Stimulated activated CD8-positive, alpha-beta memory T cell treated with anti-CD3 and anti-CD28 coated beads, Interleukin-15, amount 100 ng/mL, for 4 hours (primary cell): ENCODE measurements at places on chromosomes 4 and X.

DNA sequence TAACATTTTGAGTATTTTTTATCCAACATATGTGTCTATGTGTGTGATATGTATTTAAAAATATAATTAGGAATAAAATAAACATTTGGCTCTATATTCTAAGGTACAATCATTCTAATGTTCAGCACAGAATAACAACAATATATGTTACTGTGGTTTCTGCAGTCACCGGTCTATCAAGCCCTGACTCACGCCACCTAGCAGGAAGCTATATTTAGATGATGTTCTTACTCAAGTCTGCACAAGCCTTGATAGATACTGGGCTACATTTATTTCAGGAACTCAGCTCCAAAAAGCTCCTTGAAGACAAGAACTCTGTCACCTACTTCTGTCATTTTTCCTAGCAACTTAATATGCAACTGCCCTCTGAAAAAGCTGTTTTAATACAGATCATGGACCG lies 152.0 kb upstream of the FTHL17 start:
- no peak for DNase-seq

DNA sequence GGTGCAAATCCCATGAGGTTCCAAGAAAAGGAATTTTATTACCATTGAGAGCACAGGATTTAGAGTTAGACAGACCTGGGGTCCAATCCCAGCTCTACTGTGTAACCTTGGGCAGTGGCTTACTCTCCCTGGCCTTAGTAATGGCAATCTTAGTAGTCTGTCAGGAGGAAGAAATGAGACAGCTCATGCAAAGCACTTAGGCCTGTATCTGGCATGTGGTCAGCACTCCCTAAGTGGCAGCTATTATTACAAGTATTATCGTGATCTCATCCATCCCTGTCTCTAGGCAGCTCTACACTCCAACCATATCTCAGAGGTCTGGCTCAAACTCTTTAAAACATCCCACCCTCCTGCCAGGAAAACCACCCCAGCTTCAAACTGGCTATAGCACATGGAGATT lies 129.6 kb upstream of the NALF2 start:
- DNase-seq, result no peak

- DNase-seq, result peak; percentile 7
Measured at GRCh38 chr4:55312489-55313101, 33.4 kb upstream of the SRD5A3 start.

GRCh38 chr4:16360694-16361262 lies 134.5 kb upstream of the TAPT1 start:
- DNase-seq, result no peak

DNA sequence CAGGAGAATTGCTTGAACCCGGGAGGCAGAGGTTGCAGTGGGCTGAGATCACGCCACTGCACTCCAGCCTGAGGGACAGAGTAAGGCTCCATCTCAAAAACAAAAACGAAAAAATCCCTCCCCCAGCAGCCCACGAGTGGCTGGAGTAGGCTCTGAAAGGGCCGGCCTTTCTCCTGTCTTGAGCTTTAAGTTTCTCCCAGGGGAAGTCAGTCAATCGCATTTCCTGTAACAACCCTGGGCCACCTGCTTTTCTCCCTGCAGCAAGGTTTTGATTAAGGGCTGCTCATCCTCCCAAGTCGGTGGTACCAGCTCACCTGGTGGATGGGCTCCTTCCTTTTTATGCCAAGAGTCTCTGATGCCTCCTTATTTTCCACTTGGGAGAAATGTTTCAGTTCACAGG lies 2.0 kb upstream of the NYX start:
- DNase-seq, result no peak

DNA sequence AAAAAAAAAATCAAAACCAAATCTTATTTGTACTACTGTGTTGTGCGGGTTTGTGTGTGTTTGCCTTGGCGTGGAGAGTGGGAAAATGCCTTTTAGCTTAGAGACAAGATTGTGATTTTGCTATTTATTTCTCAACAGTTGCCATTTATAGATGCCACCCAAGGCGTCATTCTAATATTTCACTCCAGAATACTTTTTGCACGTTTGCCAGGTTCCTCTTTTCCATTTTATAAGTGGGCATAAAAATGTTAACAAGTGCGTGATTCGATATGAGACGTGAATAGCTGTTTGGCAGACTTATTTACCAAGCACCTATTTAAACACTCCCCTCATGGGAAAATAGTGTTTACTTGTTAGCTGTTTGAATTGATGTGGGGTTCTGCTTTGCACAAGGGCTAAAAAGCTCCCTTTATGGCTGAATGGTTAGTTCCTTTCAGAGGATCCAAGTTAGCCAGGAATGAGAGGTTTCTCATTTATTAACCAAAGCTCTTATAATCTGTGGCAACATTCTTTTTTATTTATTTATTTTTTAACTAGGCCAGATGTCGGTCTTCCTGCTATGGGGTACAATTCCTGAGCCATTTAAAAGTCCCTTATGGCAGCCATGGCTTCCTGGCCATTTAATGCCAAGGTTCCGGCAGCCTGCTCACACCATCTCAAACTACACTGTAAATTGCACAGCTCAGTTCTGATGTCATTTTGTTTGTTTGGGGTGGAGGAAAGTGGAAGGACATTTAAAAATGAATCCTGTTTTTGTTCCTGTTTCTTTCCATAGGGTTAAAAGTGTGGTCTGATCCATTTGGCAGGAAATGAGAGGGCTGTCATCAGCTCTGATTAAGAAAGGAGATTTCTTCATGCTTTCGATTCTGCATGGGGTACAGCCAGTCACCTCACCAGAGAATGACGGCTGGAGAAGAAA lies 14.6 kb downstream of the SMIM20 start:
- DNase-seq, result no peak

DNA sequence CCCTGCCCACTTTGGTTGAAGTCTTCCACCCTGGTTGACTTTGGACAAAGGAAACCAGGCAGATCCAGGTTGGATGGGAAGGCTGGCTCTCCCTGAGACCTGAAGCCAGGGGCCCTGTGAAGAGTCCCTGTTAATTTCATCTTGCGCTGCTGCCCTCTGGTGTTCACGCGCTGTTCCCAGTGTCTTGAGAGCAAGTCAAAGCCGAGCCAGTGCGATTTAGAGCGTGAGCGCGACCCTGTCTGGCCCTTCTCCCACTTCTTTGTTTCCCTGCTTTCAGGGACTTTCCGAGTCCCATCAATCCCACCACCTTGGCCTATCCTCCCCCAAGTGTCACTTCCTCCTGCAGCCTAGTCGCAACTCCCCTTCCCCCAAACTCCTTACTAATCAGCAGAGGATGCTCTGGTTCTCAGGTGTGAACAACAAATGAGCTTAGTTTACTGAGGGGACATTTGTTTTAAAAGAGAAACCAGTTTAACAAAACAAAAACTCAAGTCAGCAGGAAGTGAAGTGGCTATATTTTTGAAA lies 25.8 kb upstream of the CHRNA9 start:
- peak; percentile 80 for DNase-seq

GRCh38 chr4:158018831-158019230 lies 154.0 kb downstream of the GASK1B start:
- no peak for DNase-seq

GRCh38 chr4:6885953-6886557 lies 23.6 kb upstream of the TBC1D14 start:
- no peak for DNase-seq

GRCh38 chr4:40669504-40669903 lies 39.8 kb upstream of the RBM47 start:
- no peak for DNase-seq

GRCh38 chr4:21991050-21991449 lies 42.5 kb upstream of the KCNIP4 start:
- no peak for DNase-seq

- no peak for DNase-seq
Measured at GRCh38 chrX:153769158-153769864, 5.3 kb downstream of the PLXNB3 start.

GRCh38 chrX:153644356-153645125 lies 2.5 kb upstream of the DUSP9 start:
- no peak for DNase-seq

GRCh38 chrX:1316527-1316926 lies 20.1 kb upstream of the IL3RA start:
- DNase-seq, result peak; percentile 19

DNA sequence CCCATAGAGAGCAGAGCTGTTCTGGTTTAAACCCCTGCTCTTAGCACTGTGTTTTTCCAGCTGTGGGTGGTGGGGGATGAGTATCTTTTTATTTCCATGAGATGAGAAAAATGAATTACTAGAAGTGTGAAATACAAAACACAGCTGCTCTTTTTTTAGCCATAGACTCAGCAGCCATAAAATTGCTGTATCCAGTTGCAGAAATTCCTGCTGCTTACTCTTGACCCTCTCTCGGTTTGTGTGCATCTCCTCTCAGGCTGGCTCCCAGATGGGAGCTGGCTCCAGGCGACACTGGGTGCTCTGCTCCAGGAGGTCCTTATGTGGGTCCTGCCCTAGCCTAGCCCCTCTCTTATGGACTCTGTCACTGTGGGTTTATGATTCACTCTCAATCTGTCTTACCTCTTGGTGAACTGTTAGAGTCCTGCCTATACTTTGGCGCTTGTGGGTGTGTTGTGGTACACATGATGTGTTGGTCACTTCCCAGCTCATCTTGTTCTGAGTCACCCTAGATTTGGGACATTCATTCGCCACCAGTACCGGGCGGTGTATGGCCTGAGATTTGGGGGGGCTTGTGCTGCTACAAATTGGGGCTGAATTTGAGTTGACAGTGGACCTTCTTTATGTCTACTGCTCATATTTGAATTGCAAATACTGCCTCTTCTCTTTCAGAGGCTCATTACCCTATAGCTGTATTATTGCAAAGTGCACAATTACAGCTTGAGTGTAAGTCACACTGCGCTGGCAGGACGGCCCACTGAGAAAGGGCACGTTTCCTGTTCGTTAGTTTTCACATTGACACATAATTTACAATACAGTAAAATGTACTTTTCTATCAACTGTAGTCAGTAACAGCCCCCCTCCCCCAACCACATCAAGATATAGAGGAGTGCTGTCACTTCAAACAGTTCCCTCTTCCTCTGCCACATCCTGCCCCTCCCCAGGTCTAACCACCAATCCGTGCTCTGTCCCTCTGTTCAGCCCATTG lies 46.9 kb upstream of the MSANTD1 start:
- DNase-seq, result peak; percentile 30

DNA sequence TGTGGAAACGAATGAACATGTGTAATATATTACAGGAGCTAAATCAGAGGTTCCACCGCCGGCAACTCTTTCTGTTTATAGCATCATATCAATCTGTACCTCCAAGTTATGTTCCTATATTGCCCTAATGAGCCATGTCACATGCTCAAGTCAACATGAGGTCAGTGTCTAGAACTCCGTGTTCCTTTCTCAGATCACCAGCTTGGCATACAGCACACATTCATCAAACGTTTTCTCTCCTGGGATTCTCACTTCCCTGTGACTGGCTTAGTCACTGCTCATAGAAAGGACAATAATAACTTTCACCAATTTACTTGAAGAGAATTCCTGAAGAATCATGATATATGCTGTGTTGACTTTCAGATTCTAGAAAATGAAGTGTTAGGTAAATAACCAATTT lies 532.0 kb upstream of the SPANXN1 start:
- DNase-seq, result no peak

DNA sequence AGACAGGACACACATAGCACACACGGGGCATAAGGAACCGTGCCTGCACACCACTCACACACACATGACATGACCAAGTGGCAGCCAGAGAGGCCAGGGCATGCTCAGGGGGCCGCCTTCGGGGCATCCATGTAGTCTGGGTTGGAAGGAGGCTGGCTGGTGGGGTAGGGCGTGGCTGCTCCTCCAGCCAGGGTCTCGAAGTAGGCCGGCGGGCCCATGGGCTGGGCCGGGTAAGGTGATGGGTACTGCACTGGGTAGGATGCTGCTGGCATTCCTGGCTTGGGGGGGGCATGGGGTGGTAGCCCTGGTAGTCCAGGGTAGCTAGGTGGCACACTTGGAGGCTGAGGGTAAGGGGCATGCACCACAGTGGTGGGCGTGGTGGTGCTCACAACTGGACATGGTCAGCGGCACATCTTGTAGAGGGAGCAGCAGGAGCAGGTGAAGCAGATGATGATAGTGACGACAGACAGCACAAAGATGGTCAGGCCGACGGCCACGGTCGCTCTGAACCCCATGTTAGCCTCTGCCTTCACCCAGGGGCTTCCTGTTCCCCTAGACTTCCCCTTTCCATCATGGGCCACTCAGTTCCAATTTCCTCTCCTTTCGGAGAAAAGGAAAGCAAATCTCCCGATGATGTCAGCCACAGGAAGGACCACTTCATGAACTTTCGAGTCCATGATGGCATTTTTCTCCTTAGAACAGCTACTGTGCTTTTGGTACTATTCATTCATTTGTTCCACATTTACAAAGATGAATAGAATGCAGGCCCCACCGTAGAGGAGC lies 10.9 kb upstream of the DDX3X start:
- no peak for DNase-seq

GRCh38 chr4:122083989-122084388 lies 68.1 kb upstream of the BLTP1 start:
- no peak for DNase-seq

- no peak for DNase-seq
Measured at GRCh38 chrX:143873343-143873742, 10.5 kb upstream of the UBE2NL start.

- no peak for DNase-seq
Measured at GRCh38 chrX:118727686-118728339, 407 bp downstream of the IL13RA1 start.

GRCh38 chrX:21590012-21590776 lies 67.9 kb downstream of the KLHL34 start:
- DNase-seq, result no peak
